ENCODE measurements at places on chromosomes 11 and 22.

- DNase-seq = no peak
Observed at GRCh38 chr11:100892886-100893285, 205.8 kb downstream of the ARHGAP42 start.

GRCh38 chr11:36048496-36049247, 104.8 kb downstream of the LDLRAD3 start:
- DNase-seq = no peak

GRCh38 chr11:24478718-24479117, 18.1 kb upstream of the LUZP2 start:
- no peak for DNase-seq

- no peak for DNase-seq
Observed at GRCh38 chr22:44931077-44931540, 78.7 kb downstream of the PHF21B start.

DNA sequence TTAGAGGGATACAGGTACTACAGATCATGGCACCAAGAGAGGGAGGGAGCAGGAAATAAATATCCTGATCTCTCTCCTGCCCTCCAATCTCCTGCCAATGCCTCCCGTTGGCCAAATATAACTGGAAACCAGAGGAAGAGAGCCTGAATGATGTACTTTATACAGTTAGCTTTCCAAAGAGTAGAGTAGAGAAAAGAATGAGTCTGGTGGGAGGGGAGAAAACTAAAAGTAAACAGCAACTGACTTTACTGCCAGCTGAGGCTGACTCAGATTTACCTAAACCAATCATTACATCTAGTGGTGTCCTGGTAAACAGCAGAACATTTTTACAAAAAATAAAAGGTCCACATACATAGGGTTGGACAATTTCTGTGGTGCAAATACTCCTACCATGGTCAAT, 5.1 kb downstream of the MPZL3 start:
- no peak for DNase-seq

- DNase-seq = no peak
Observed at GRCh38 chr11:77446911-77447629, 26.8 kb downstream of the PAK1 start.

DNA sequence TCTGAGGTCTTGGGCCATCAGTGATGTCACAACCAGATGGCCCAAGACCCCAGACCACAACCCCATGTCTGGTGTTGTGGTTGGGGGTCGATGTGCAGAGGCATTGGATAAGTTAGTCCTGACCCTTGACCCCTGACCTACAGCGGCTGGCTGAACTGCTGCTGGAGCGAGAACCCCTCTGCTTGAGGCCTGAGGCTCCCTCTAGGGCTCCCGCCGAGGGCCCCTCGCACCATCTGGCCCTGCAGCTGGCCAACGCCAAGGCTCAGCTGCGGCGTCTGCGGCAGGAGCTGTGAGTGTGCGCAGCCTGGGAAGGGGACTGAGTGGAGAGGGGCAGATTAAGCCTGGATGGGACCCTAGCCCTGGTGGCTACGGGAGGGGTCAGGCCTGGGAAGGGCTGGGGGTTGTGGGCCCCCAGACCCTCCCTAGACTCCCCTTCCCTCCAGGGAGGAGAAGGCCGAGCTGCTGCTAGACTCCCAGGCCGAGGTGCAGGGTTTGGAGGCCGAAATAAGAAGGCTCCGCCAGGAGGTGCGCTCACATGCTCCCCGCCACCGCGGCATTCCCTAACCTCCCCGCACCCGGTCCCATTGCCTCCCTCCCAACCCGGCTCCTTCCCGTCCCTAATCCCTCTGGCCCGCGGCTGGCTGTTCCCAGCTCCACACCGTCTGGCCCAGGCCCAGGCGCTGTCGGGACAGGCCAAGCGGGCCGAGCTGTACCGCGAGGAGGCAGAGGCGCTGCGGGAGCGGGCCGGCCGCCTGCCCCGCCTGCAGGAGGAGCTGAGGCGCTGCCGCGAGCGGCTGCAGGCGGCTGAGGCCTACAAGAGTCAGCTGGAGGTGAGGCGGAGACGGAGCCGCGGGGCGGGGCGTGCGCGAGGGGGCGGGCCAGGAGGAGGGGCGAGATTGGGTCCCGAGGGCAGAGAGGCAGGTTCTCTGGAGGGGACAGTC, 2.1 kb downstream of the CCDC88B start:
- DNase-seq = peak; percentile 76

GRCh38 chr22:38276166-38276565, 3.4 kb upstream of the TMEM184B start:
- DNase-seq = no peak

GRCh38 chr11:28675183-28675582, 567.0 kb downstream of the METTL15 start:
- no peak for DNase-seq

- DNase-seq = no peak
Observed at GRCh38 chr11:119027561-119028345, 2.9 kb downstream of the SLC37A4 start.

DNA sequence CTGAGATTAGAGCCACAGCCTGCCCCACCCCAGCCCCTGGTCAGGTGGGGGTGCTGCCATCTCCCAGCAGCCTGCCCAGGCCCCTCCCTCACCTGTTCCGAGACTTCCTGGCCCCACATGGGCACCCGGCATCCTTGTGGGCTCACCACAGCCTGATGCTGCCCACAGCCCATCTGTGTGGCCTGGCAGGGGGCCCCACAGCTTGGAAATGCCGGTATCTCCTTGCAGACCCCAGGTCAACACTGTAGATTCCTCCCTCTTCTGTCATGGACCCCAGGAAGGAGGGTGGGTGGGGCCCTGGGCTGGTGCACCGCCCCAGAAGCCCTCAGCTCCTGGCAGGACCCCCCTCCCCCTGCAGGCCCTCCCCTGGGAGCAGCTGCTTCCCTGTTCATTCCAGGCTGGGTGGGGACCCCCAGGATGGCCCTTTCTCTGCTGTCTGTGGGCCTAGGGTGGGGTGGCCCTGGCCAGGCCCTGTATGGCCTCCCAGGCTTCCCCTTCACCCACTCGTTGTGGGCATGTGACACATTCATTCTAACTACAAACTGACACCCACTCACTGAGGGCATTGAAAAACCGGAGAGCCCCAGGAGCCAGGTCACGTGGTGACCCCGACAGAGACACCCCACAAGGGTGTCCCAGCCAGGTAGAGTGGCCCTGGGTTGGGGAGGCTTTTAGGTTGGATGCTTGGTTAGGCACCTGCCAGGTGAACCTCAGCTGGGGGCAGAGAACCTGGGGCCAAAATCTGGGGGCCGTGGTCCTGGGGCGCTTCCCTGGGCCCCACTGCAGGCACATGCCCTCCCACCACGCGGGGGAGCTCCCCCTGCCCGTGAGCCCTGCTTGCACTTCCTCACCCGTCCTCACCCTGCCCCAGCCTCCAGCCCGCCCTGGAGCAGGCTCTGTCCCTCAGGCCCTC, 44.1 kb upstream of the CCDC188 start:
- DNase-seq = no peak

- DNase-seq = no peak
Observed at GRCh38 chr22:22023581-22024137, 41.1 kb upstream of the TOP3B start.

DNA sequence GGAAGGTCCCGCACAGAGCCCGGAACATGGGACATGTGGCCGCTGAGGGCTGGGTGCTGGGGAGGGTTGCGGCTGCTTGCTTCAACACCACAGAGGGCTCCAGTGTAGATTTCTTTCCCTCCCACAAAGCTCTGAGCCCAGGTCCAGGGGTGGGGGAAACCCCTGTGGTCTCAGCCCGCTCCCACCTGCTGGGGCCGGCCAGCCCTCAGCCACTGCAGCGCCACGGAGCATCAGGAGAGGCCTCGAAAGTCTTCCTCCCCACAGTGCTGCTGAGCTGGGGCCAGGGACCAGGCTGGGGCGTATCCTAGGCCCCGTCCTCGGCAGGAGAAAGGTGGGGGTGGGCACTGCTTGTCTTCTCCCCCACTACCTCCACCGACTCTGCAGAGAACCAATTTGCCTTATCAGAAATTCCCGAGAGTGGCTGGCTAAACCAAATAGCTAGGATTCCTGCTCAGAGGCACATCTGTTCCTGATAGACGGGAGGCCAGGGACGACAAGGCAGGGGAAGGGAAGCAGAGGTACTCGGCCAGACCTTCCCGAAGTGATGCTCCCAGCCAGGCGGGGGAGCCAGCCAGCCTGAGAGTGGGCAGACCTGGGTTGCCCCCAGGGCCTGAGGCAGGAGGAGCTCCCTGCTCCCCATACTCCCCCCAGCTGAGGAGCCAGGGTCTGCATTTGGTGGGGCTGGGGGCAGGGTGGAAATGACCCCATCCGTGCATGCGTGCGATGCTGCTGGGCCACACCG, 18.7 kb downstream of the IGF2 start:
- no peak for DNase-seq

- DNase-seq = no peak
Observed at GRCh38 chr11:12029738-12030363, 21.4 kb upstream of the DKK3 start.

DNA sequence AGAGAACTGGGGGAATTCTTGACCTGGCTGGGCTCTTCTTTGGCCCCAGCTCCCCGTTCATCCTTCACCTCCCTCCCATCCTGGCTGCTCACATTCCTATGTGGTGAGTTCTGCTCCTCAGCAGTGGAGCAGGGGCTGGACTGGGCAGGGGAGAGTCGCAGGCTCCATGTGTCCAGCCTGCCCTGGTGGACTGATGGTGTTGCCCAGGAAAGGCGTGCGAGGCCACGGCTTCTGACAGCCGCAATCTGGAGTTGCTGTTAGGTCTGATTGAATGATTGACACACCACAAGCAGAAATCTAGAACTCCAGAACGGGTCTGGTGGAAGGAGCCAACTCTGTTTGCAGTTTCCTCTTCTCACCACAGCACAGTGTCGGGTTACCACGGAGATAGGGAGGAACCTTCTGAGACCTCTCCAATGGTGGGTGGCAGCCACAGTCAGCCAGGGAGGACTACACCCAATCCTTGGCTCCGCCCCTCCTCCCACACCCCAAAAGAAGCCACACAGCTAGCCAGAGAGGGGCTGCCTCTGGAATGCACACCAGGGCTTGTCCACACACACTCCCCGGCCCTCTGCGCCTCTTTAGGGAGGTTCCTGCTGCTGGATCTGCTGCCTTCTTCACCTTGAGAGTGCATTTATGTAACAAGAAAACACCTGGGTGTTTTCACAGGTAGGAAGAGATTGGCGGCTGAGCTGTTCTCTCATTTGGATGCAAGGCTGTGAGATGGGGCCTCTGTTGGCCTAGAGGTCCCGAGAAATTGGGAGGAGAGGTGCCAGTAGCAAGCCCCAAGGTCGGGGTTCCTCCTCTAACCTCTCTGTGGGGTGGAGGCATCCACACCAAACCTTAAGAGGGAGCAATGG, 56.4 kb upstream of the CD44 start:
- peak; percentile 67 for DNase-seq

DNA sequence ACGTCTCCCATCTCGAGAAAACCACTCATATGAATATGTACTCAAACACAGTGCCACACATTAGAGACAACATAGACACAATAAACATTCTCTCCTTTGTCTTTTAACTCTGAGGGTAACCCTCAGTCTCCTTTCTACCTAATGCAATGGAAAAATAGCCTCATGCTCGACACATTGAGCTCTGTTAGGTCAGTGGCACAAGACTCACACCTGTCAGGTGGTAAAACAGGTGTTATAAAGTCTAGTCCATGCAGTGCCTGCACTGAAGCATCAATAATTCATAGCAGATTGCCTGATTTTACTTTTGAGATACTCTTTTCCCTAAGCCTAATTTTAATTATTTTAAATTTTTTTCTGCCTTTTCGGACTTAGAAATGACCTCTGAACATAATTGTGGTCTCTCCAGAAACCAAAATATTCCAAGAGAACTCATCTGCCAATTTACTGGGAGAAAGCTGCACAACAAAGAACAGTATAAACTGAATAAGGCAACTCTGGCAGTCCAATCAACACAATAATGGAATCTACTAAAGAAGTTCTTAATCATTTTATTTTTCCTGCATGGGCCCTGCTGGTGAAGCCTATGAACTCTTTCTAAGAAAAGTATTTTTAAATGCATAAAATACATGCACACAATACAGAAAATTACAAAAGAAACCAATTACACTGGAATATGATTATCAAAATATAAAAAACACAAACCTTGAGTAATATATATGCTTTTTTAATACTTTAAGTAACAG, 9.9 kb downstream of the RDX start:
- no peak for DNase-seq

- DNase-seq = no peak
Observed at GRCh38 chr11:126135235-126136176, 72.8 kb upstream of the CDON start.
